CD4-positive, alpha-beta T cell treated with Interleukin-6 for 4 hours (primary cell): ENCODE measurements at places on chromosomes 5 and 9.

GRCh38 chr9:81455462-81456219 lies 233.7 kb downstream of the TLE1 start:
- DNase-seq, result no peak

DNA sequence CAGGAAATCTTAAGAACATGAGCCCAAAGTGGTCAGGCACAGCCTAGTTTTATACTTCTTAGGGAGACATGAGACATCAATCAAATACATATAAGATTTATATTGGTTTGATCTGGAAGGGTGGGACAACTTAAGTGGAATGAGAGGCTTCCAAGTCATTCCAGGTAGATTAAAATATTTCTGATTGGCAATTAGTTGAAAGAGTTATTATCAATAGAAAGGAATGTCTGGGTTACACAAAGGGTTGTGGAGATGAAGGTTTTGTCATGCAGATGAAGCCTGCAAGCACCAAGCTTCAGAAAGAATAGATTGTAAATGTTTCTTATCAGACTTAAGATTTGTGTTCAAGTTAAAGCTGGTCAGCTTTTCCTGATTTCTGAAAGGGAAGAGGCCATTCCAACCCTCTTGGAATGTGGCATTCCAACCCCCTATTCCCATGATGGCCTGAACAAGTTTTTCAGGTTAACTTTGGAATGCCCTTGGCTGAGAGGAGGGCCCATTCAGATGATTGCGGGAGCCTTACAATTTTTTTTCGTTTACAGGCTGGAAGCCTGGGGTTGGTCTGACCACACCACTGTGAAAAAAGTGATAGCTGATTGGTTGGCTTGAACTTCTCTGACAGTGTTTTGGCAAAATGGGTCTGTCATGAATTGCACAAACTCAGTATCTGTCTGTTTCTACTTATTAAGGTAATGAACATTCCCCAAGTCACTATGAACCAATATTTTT lies 245.6 kb upstream of the RAI14 start:
- no peak for DNase-seq

- no peak for DNase-seq
Measured at GRCh38 chr9:88993327-88993726, 2.1 kb downstream of the S1PR3 start.

DNA sequence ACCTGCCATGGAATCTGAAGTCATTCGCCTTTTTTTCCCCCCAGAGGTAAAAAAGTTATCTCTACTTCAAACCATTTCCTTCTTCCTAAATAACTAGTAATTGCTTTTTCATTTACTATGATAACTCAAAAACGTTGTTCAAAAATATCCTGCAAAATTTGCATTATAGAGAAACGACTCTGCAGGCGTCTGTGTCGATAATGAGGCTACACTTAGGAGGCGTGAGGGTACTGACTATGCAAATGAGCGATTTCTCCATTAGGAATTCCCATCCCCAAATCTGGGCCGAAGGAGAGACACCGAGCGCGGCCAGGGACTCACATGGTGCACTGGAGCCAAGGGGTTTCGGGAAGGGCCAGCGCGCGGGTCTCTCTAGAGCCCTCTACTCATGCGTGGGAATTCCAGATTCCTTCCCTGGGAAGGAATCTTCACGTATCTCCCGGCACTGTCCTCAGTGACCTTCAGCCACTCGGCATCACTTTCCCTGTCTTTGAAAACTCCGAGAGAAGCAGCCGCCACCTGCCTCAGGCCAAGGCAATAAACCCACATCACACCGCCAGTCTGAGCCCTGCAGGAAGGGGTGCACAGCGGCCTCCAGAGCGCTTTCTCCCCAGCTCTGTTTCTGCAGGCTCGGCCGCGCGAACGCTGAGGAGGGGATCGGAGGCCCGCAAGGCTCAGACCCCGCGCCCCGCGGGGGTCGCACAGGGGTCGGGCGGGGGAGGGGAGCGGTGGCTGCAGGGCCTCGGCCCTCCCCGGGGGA lies 718 bp upstream of the DENND4C start:
- peak; percentile 76 for DNase-seq

- DNase-seq, result no peak
Measured at GRCh38 chr9:133063500-133064231, 1.9 kb downstream of the CEL start.

GRCh38 chr9:128361986-128362646 lies 9.1 kb upstream of the URM1 start:
- DNase-seq, result peak; percentile 77

- no peak for DNase-seq
Measured at GRCh38 chr5:143657647-143658285, 154.2 kb upstream of the HMHB1 start.

GRCh38 chr5:125668884-125669283 lies 754.3 kb upstream of the GRAMD2B start:
- DNase-seq, result no peak

- DNase-seq, result no peak
Measured at GRCh38 chr5:168086746-168087145, 204.7 kb upstream of the WWC1 start.

DNA sequence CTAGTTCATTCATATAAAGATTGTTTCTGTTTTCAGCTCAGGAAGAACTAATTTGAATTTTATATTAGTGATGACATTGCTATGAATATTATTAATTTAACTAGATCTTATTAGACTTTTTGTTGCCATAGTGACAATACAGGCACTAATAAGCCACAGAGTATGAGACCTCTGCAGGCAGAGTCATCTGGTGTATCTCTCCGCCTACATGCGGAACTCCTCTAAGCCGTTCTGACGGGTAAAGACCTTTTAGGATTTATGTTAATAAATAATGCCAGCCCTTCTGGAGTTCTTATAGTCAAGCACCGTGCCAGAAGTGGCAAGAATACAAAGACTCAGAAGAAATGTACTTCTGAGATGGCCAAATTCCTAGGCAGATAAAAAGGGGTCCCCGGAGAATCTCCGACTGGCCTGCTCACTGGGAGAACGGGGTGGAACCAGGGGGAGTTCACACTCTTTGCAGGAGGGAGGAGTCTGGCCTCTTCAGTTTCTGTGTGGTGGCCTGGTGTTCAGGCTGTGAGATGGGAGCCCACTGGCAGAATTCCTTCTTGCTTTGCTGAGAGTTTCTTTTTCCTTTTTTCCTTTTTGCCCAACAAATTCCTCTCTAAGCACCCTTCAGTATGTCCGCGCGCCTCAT lies 85.1 kb upstream of the IL12B start:
- DNase-seq, result no peak
